Stimulated activated CD4-positive, alpha-beta T cell treated with anti-CD3 and anti-CD28 coated beads, TNF-alpha, amount 100 ng/mL, for 24 hours (primary cell): ENCODE measurements at places on chromosomes 1 and 21.

DNA sequence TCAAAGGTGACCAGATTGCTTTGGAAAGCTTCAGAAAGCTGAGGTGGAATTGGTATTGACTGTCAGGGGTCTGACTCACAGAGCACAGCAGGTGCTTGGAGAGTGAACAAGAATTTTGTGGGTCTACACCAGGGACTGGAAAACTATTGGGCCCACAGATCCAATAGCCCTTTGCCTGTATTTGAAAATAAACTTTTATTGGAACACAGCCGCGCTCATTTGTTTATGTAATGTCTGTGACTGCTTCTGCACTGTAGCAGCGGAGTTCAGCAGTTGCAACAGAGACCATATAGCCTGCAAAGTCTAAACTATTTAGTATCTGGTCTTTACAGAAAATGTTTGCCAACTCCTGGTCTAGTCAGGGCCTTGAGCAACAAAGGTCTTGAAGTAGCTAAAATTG lies 315.6 kb downstream of the NFIA start:
- no peak for DNase-seq

GRCh38 chr1:13896932-13897331 lies 196.9 kb downstream of the PRDM2 start:
- no peak for DNase-seq

DNA sequence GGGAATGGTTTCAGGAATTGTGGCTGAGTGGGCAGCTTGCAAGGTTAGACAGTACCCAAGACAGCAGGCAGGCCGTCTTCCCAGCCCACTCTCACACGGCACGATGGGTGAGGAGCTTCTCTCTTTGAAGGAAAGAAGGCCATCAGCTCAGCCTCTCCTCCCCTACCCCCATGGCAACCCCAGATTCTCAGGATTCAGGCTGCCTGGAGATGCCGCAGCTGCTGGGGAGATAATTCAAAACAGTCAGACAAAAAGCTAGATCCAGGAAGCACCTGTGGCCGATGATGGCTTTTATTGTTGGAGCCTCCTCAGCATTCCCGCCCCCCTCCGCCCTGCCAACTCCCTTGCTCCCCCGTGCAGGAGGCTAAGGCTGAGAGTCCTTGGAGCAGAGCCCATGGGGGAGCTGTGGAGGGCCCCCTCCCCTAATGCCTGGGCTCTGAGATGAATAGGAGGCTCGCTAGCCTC lies 220.5 kb downstream of the TRABD2B start:
- DNase-seq: no peak

DNA sequence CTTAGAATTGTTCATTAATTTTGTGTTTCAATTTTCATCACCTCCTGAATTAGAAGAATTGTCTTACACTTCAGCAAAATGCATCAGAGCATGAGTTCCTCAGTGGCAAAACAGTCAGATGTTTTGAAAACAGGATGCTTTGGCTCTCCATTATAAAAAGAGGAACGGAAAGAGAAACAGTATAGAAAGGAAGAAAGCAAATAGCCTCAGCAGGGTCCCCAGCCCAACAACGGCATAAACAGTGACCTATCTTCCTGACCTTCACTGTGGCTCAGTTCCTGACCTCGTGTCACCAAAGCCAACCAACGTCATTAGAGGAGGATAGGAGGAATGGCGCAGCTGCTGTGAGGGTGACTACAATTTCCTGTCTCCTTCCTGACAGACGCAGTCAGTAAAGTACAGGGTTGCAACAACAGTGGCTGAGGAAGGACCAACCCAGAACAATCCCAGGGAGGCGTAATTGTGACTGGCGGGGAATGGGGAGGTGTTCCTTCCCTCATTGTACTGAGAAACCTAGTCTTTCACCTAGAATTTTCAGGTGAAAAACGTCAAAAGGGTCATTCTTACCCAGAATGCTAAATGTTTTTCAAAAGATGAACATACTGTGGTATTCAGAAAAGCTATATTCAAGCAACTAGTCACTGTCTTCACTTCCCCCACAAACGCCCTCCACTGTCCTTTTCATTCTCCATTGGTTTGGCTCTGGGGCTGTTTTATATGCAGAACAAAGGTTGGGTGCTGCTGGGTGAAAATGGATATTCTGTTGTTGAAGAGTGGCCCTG lies 197.9 kb upstream of the SGIP1 start:
- DNase-seq: peak; percentile 36

DNA sequence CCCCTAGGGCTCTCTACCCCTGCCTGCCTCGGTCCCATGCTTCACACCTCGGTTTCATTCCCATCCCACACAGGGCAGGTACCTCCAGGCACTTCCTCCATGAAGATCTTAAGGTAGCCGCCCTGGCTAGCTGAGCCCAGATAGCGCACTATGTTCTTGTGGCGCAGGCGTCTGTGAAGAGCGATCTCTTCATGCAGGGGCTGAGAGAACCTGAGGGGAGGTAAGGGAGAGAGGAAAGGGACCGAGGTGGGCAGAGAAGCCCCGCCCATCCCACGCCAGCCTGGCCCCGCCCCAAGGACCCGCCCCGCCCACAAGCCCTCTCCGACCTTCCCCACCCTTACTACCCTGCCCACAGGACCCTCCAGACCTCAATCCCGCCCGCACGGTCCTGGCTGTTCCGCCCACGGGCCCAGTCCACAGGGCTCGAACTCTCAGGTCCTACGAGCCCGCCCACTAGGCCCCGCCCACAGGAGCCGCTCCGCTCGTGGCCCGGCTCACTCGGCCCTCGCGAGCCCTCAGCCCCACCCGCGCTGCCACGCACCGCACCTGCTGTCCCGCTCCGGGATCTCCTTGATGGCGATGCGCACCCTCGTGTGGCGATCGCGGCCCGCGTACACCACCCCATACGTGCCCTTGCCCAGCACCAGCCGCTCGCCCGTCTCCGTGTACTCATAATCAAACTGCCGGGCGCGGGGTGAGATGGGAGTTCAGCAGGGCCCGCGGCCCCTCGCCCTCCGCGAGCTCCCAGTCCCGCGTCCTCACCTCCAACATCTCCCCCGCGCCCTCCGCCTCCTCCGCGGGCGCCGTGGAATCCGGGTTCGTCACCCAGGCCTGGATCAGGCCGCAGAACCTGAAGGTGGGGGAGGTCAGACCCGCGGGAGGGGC lies 6.4 kb downstream of the MAP3K6 start:
- DNase-seq: no peak

DNA sequence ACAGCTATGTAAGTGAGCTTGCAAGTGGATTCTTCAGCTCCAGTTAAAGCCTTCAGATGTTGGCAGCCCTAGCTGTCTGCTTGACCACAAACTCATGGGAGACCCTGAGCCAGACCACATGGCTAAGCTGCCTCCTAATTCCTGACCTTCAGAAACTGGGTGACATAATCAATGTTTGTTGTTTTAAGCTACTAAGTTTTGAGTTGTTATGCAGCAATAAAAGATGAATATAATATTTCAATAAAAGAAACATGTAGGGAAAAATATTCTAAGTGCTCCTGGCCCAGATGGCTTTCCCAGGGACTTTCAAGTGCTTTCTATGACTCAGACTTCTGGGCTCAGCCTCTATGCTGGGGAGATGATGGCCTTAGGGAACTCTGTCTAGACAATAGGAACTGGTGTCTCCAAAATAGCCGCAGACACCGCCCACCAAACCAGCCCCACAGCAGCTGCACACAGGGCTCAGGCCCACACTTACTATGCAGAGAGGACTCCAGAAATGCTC lies 20.3 kb upstream of the AZIN2 start:
- DNase-seq: no peak

GRCh38 chr1:115246526-115246925 lies 91.5 kb downstream of the NGF start:
- no peak for DNase-seq

DNA sequence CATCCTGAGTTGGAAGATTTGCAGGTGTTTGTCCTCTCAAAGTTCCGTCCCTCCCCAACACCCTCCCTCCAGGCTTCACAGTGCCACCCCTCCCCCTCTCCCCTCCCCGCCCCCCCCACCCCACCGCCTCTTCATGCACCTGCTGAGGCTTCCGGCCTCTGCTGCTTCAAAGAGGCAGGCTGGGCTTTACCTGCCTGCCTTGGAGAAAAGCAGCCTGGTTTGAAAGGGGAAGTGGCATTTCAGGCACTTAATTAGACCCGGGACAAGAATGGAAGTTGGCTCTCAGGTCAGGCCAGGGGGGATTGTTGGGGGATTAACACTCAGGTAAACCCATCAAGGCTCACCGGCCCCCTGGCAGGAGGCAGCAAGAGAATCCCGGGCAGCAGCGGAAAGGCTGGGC lies 21.1 kb downstream of the PAX7 start:
- DNase-seq: no peak

- no peak for DNase-seq
These were observed 173.2 kb upstream of the B3GALT2 start for GRCh38 chr1:193359631-193360030.

- DNase-seq: no peak
These were observed 142.9 kb upstream of the DUSP10 start for GRCh38 chr1:221884821-221885220.

- no peak for DNase-seq
These were observed 341 bp upstream of the TMEM61 start for GRCh38 chr1:54980046-54980527.

DNA sequence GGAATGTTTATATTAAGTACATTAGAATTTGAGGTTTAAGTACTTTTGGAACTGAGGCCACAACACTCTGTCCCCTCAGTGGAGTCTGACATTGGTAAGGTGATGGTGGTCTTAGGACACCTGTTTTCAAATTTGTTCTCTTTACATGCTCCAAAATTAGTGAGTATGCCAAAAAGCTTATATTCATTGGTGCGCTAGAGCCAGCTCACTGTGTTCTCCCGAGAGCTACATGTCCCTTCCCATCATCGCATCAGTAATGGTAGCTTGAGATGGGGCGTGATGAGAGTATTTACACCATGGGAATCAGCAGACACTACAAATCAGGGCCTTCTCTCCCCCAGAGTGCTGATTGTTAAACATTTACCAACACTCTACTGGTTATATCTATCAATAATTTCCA lies 19.5 kb downstream of the ETS2 start:
- DNase-seq: no peak

- DNase-seq: no peak
These were observed 66.7 kb downstream of the LBR start for GRCh38 chr1:225361176-225361575.

DNA sequence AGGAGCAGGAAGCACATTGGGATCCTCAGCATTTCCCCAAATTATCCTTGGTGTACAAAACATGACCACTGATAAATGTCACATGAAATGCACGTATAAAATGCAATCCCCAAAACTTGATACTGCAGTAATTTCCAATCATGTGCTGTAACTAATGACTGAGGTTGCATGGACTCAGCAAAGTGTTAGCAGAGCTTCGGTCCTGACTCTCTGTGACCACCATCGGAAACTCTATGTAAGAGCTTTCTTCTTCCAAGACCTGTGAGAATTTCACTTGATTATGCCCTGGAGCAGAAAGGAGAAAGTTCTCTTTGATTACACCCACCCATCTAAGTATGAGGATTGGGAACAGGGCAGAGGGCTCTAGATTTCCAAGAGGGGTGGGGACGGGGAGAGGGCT lies 908 bp downstream of the CD53 start:
- no peak for DNase-seq
